ENCODE measurements at places on chromosomes 7 and 10.

GRCh38 chr10:72846238-72846637 is 47.3 kb upstream of the OIT3 start:
- no peak for DNase-seq

GRCh38 chr10:100046021-100046486 is 35.6 kb downstream of the CPN1 start:
- no peak for DNase-seq

DNA sequence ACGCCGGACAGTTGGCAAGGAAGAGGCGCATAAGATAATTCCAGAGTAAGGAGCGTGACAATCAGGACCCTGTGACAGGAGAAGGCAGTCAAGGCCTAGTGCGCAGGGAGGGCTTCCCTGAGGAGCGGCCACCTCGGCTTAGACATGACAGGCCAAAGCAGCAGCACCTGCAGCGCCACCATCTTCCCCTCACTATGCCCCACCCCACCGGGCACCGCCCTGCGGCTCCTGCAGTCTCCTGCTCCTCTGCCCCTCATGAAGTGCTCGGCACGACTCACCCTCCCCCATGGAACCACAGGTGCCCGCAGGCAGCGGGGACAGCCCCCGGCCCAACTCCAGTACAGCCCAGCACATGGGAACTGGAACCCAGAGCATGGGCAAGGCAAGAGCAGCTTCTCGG is 11.8 kb downstream of the MAD1L1 start:
- DNase-seq = no peak

DNA sequence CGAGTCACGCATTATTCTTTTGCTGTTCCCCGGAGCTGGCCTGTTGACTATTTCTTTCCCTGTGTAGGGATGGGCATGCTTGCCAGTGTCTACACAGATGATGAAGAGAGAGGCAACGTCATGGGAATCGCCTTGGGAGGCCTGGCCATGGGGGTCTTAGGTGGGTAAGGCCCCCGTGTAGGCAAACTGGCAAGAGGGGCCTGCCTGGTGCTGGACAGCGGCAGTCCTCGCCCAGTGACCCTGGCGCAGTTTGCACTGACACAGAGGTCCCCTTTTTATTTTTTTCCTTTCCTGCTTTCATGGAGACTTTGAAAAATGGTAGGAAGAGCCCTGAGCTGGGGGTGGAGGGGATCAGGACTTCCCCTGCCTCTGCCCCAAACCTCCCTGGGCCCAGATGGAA is 13.4 kb downstream of the SLC18A2 start:
- DNase-seq = no peak

DNA sequence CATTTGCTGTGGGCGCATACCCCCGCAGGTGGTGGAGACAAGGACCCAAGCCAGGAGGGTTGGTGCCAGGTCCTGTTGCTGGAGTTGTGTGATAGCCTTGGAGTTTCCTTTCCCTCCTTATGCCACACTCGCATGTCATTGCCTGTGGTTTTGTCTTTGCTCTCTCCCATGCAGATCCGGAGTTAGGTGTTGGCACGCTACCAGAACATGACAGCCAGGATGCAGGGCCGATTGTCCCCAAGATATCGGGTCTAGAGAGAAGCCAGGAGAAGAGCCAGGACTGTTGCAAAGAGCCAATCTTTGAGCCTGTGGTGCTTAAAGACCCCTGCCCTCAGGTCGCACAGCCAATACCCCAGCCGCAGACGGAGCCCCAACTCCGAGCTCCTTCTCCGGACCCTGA is 369.2 kb upstream of the GALNT17 start:
- no peak for DNase-seq

DNA sequence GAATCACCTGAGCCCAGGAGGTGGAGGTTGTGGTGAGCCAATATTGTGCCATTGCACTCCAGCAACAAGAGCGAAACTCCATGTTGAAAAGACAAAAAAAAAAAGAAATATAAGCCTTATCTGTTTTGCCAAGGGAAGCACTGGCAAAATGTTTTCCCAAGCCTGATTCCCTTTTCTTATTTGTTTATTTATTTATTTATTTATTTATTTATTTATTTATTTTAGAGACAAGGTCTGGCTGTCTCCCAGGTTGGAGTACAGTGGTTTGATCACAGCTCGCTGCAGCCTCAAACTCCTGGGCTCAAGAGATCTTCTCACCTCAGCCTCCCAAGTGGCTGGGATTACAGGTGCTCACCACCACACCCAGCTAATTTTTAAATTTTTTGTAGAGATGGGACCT is 44.2 kb downstream of the SVOPL start:
- DNase-seq = no peak

GRCh38 chr10:131252567-131253276 is 58.8 kb downstream of the TCERG1L start:
- DNase-seq = peak; percentile 19

DNA sequence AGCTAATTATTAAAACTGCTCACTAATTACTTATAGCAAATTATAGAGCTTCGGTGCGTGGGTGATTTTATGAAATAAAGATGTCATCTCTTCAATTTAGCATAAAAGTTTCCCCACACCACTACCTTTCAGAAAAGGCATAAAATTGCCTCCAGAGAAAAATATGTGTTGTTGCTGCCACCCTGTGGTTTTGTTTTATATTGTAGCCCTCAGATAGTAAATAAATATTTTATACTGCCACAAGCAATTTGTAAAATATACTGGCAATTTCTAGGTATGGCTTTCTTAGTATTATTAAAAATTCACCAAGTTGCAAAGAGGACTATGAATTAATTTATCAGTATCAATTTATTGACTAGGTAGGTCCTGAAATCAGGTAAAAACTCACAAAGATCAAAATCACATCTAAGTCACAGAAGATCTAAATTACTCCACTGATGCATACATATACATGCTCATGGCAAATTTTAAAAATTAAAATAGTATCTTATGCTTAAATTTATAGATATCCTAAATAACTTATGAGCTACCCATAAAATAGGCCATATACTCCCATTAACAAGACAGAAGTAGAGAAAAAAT is 26.5 kb downstream of the ASNS start:
- no peak for DNase-seq

- no peak for DNase-seq
Measured at GRCh38 chr10:73910401-73910763, 550 bp upstream of the PLAU start.

DNA sequence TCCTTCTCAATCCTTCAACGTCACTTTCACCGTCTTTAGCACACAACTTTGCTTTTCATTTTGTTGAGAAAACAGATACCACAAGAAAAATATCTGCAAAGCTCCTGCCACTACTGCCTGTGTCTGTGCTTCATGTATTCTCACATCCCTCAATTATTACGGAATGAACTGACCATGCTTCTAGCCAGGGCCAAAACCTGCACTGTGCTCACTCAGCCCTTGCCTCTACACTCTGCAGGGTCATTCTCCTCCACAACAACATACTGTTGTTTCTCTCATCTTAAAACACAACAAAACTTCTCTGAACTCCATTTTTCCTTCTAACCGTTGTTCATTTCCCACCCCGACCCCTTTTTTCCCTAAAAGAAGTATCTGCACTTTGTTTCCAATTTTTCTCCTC is 29.5 kb downstream of the BMPR1A start:
- no peak for DNase-seq

DNA sequence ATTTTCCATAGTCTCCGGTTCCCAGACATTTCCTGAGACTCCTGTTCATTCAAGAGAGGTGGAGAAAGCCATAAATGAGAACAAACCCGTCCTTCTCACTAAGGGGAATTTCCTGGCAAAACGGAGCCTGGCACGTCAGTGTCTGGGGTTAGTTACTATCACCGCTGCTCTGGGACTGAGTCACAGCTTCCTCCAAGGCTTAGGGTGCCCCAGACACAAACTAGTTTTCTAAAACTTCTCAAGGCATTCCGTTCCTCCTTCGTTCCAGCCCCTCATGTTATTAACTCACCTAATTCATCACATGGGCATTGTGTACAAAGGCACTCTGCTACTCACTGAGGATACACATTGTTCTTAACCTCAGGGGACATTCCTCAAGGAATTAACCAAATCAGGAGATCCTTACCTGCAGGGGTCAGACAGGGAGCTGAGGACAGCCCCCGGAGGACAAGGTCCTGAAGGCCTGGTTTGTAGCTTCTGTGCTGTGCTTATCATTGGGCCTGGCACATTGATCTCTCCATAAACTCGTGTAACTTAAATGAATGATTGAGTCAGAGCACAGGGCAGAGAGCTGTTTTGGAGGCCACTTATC is 103.0 kb upstream of the KLF6 start:
- DNase-seq = no peak

- DNase-seq = no peak
Measured at GRCh38 chr10:61586829-61587228, 75.9 kb upstream of the CABCOCO1 start.

DNA sequence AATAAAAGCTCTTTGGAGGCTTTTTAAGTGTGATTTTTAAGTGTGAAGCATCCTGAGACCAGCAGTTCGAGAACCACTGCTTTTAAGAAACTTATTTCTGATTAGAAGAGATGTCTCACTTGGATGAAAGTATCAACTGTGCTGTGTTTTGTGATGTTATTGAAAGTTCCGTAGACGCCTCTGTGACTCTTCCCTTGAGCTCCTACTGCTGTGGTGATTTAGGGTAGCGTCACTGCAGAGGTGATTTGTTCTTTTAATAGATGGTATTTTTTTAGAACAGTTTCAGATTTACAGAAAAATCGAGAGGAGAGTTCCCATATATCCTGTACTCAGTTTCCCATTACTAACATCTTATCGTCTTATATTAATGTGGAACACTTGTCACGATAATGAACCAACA is 29.5 kb downstream of the FBH1 start:
- DNase-seq = no peak

All from NCI-H1436 treated with DMSO at 0.1 percent for 48 hours (cell line).